Natural killer cell (primary cell): ENCODE measurements at places on chromosomes 12 and 14.
A peak's percentile ranks its signal among the peaks of the same experiment; 100 is the strongest.

GRCh38 chr14:106493962-106494823 is 967.8 kb downstream of the TMEM121 start:
- no peak for DNase-seq

- DNase-seq, result no peak
Observed at GRCh38 chr12:132604151-132604618, 6.2 kb downstream of the LRCOL1 start.

DNA sequence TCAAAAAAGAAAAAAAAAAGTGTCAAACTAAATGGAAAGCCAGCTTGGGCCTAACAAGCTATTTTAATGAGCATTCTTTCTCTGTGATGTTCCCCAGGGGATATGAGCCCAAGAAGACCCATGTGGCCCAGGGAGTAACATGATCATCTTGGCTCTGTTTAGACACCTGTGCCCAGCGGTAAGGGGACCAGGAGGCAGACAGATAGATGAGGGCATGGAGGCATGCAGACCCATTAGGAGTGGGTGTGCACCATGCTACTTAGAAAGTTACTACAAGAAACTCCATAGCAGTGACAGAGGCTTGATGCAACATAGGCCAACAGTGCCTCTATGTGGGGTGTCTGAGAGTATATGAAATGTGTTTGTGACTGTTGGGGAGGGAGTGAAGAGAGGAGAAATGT is 3.1 kb upstream of the CREBL2 start:
- peak; percentile 25 for DNase-seq

- no peak for DNase-seq
Observed at GRCh38 chr12:78403136-78403535, 461.4 kb upstream of the SYT1 start.

GRCh38 chr12:118589162-118589561 is 212.8 kb downstream of the SUDS3 start:
- DNase-seq, result no peak

GRCh38 chr12:124433879-124434278 is 133.5 kb downstream of the NCOR2 start:
- DNase-seq, result no peak

DNA sequence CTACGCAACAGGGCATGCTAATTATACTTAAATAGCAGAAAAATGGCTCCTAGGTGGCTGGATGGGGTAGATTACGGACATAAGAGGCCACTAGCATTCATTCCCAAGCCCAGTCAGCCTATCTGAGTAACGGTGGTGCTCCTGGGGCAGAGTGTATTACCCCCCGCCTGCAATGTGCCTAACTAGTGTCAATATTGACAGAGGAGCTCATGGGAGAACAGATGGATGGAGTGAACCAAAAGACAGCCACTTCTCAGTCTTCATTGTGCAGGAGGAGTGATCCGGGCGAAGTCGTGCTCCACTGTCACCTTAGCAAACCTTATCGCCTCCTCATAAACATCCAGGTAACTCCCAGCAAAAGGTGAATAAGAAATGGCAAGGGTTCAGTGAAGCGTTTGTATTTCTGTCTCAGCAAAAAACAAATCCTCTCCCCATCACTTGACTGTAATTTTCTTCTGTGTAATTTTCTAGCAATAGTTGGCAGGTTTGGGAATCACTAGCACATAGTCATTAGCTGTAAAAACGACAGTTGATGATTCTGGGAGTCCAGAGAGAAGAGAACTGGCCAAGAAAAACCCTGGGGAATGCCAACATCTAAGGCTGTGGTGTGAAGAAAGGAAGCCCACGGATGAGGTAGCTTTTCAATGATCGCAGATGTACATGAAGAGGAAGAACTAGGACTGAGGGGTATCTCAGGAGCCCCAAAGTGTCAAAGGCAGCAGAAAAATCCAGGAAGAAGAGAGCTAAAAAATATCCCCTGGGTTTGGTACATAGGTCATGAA is 126.6 kb upstream of the BCL2L14 start:
- DNase-seq, result no peak

- DNase-seq, result peak; percentile 71
Observed at GRCh38 chr14:22039938-22040780, 366.5 kb upstream of the OR4E1 start.

DNA sequence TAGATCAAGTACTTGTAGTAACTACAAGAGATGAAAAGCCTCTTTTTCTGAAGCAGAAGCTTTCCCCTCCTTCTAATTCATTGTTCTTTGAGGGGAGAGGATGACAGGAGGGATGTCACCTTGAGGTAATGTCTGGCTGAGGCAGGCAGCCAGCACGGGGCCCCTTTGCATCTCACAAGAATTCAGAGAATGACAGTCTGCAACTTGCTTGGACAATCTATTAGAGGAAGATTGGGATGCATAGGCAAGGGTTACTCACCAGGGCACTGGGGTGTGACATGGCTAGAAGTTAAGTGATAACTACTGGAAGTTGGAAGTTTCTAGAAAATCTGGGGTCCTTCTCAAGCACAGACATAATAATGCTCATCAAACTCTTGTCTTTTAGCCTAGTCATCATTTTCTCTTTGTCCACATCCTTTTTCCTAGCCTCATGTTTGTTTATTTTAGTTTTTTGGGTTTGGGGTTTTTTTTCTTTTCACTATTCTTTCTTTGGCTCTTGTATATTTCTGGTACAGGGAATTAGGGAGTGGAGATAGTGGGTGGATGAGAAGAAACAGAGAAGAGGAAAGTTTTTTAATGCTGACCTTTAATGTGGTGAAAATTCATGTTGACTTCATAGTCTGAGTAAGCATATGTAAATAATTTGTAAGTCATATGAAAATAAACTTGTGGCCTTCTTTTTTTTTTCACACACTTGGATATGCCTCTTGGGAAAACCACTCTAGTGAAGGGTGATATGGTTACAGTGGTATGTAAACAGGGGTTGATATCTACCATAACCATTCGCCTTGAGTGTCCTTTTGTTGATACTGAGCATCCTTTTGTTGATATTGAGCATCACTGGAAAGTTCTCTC is 55.1 kb downstream of the TTLL5 start:
- no peak for DNase-seq

GRCh38 chr14:59754256-59754655 is 116.3 kb downstream of the RTN1 start:
- DNase-seq, result no peak

- no peak for DNase-seq
Observed at GRCh38 chr14:35949920-35950513, 123.9 kb downstream of the BRMS1L start.

DNA sequence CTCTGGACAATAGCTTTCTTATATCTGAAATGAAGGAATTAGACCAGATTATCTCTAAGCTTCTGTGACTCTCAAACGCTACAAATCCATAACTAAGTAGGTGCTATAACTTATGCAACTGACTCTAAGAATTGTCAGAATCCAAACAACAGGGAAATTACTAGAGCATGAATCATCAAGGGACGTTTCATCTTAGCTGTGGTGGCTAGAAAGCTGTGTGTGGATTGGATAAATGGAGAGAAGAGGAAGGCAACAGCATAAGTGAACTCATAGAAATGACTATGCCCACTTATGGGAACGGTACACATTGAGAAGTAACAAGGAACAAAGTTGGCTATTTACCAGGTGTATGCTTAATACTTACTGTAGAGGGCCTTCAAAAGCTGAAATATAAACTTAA is 96.0 kb upstream of the NEDD1 start:
- no peak for DNase-seq

- DNase-seq, result no peak
Observed at GRCh38 chr12:94203796-94204195, 55.4 kb downstream of the PLXNC1 start.

GRCh38 chr14:33788161-33788560 is 162.7 kb downstream of the EGLN3 start:
- no peak for DNase-seq

- DNase-seq, result no peak
Observed at GRCh38 chr14:35121026-35121886, 534 bp downstream of the PPP2R3C start.

- DNase-seq, result no peak
Observed at GRCh38 chr12:104565606-104566243, 109.0 kb downstream of the CHST11 start.

DNA sequence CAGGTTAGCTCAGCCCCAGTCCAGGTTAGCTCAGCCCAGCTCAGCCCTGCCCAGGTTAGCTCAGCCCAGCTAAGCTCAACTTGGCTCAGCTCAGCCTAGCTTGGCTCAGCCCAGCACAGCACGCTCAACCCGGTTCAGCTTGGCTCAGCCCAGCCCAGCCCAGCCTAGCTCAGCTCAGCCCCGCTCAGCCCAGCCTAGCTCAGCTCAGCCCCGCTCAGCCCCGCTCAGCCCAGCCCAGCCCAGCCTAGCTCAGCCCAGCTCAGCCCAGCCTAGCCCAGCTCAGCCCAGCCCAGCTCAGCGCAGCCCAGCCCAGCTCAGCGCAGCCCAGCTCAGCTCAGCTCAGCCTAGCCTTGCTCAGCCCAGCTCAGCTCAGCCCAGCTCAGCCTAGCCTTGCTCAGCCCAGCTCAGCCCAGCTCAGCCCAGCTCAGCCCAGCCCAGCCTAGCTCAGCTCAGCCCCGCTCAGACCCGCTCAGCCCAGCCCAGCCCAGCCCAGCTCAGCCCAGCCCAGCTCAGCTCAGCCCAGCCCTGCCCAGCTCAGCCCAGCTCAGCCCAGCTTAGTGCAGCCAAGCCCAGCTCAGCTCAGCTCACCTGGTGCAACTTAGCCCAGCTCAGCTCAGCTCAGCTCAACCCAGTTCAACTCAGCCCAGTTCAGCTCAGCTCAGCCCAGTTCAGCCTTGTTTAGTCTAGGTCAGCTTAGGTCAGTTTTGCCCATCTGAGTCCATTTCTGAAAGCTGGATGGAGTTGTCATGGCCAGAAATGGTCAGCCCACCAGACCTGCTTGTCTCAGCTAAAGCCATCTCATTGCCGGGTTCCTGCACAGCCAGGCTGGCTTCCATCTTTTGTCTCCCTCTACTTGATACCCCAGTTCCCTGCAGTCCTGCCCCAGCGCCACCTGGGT is 333.6 kb downstream of the TMEM121 start:
- peak; percentile 14 for DNase-seq

- DNase-seq, result no peak
Observed at GRCh38 chr12:122139266-122139665, 34.8 kb downstream of the IL31 start.

DNA sequence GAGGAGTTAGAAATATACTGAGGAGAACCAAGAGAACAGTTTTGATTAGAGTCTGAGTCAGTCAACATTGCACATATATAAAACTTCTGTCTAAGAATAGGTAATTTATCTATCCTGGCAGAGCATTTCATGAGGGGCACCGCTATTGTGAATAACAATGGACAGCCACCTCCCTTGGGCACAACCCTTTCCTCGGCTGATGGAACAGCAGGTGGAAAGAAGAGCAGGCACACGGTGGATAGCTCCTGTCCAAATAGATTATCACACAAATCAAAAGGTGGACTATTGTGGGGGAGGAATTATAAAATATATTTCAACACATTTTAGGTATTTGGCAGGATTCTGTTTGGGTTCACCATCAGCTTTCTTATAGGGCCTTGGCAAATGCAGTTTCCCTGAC is 84.0 kb upstream of the PTPRB start:
- no peak for DNase-seq

GRCh38 chr14:75188520-75189268 is 12.3 kb upstream of the TMED10 start:
- no peak for DNase-seq

DNA sequence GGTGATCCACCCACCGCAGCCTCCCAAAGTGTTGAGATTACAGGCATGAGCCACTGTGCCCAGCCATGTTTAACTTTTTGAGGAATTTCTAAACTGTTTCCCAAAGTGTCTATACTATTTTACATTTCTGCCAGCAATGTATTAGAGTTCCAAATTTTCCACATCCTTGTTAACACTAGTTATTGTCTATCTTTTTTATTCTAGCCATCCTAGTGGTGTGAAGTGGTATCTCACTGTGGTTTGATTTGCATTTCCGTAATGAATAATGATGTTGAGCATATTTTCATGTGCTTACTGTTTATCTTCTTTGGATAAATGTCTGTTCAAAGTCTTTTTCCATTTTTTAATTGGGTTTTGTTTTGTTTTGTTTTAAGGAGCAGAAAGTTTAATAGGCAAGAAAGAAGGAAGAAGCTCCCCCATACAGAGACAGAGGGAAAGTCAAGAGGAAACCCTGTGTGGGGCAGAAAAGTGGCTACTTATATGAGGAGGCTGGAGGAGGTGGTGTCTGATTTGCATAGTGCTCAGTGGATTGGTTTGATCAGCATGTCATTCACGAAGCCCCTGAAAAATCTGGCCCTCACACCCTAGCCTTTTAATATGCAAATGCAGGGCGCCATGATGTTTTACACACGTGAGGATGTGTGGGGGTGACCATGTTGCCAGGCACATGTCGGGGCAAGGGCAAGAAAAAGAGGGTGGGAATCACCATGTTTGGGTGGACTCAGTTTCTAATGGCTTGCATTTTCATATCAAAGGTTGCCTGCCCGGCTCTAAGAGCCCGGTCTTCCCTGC is 14.9 kb downstream of the TXNRD1 start:
- DNase-seq, result no peak

DNA sequence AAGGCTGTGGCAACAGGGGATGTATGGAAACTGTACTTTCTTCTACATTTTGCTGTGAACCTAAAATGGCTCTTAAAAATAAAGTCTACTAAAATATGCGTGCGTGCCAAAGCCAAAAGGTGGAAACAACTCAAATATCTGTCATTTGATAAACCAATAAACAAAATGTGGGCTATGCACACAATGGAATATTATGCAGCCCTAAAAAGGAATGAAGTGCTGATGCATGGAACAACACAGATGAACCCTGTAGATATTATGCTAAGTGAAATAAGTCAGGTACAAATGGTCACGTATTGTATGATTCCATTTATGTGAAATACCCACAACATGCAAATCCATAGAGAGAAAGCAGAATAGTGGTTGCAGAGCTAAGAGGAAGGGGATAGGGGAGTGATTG is 8.0 kb downstream of the CACNA2D4 start:
- no peak for DNase-seq

GRCh38 chr12:132429946-132430643 is 59.9 kb upstream of the FBRSL1 start:
- DNase-seq, result peak; percentile 47

GRCh38 chr12:53495903-53496751 is 3.1 kb downstream of the MAP3K12 start:
- DNase-seq, result no peak

GRCh38 chr14:22976620-22977433 is 5.5 kb downstream of the AJUBA start:
- DNase-seq, result no peak
